Cortex of kidney (tissue), 1 donor: ENCODE measurements at places on chromosomes 1 and 21.

DNA sequence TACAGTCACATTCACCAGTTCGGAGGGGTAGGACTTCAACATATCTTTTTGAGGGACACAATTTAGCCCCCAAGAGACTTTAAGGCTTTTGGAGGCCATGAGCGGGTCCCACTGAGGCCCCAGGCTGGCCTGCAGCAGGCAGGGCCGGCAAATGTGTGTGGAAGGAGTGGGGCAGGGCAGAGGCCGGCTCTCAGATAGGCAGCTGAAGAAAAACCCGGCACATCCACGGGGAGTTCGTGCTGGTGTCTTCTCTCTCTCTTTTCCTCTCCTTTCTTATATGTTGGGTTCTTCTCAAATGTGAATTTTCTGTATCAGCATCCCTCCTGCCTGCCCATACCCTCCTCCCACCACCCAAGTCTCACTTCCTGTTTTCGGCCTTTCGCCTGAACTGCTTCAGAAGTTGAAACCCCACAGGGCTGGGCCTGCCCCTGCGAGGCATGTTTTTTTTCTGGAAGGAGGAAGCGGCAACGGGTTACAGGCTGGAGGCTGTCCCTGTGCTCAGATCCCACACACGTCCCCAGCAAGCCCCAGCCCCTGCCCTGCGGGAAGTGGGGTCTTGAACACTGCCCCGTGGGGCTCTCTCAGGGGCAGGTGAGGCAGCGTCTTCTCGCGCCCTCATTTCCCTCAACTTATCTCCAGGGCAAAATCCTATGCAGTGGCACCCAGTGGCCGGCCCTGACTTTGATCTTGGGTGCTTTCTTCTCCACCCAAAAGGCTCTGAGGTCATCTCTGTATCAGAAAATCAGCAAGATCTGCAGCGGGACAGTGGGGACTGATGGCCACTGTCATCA, 9.7 kb upstream of the UMODL1 start:
- no peak for DNase-seq

DNA sequence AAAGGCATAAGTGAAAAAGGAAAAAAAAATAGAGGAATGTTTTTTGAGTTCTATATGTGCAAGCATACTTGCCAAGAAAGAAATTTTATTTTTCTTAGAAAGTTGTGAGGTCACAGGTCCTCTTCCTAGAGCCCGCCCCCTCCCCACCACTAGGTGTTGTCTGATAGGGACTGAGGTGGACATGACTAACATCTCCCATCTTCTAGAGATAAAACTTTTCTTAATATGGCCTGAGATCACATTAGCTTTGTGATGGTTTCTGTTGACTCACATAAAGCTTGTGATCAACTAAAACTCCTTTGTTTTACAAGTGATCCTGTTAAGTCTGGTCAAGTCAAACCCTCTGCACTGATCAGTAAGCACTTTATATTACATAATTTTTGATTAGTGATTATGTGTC, 33.4 kb upstream of the CITED4 start:
- no peak for DNase-seq

GRCh38 chr1:72229893-72230292, 52.4 kb downstream of the NEGR1 start:
- no peak for DNase-seq

GRCh38 chr1:3945916-3946840, 46.1 kb upstream of the C1orf174 start:
- DNase-seq, result no peak

DNA sequence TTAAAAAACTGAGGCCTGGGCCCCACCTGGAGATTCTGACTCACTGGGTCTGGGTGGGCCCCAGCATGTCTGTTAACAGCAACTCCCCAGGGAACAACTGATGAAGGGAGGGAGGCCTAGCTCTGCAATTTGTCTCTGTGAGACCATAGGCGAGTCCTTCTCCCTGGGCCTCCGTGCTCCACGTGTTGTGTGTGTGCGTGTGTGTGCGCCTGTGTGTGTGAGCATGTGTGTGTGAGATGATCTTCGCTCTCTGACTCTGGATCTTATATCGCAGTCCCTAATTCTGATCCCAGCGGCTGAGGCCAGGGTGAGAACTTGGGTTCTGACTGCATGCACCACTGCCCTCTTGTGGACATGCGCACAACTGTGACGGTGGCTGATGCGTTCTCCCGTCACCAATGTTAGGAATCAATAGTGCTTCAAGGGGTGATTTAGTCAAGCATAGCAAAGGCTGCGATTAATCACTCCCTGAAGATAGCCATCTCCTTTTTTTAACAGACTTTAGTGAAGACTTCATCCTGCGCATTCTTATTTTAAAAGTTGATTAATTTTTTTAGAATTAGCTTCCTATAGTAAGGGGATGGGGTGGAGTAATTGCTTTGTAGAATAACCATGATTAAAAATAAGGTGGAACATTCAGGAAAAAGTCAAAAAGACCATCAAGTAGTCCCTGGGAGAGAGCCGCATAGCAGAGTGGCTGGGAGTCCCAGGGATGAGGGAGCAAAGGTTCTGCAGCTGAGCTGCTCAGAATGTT, 62.4 kb upstream of the USP24 start:
- DNase-seq, result no peak

GRCh38 chr1:180227861-180228647, 2.0 kb upstream of the LHX4 start:
- no peak for DNase-seq

- no peak for DNase-seq
These were observed 46.7 kb upstream of the COL18A1 start for GRCh38 chr21:45358261-45358670.

- no peak for DNase-seq
These were observed 166.9 kb downstream of the HLX start for GRCh38 chr1:221045842-221046831.

GRCh38 chr1:206814716-206815341, 42.5 kb upstream of the IL10 start:
- no peak for DNase-seq

DNA sequence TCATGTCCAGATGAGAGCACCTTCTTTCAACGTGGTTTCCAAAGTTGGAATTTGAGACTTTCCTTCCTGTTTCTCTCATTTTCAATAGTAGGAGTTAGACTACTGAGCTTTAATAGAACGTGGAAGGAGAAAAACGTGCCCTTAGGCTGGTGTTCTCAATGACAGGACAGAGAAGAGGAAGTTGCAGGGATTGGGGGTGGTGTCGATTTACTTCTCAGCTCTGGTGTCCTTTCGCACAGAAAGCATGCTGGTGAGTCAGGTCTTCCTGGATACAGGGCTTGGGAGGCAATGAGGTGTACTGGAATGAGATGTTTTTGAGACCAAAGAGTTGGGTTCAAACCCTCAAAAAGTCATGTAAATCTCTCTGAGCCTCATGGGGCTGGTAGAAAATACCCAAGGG, 67.1 kb downstream of the HIVEP3 start:
- DNase-seq, result no peak

- no peak for DNase-seq
These were observed 1.3 kb downstream of the COL24A1 start for GRCh38 chr1:86155051-86155806.

DNA sequence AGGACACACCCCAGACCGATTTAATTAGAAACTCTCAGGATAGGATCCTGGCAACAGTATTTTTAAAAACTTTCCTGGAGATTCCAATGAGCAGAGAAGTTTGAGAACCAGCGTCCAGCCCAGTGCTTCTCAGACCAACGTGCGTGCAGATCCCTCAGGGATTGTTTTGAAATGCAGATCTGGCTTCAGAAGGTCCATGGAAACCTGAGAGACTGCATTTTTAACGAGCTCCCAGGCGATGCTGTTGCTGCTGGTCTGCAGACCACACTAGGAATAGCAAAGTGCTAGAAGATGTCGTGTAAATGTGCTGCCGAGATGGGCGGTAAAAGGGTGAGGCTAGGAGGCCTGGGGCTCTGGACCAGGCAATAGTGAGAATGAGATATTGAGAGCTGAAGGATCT, 18.4 kb upstream of the CASQ1 start:
- DNase-seq, result no peak

DNA sequence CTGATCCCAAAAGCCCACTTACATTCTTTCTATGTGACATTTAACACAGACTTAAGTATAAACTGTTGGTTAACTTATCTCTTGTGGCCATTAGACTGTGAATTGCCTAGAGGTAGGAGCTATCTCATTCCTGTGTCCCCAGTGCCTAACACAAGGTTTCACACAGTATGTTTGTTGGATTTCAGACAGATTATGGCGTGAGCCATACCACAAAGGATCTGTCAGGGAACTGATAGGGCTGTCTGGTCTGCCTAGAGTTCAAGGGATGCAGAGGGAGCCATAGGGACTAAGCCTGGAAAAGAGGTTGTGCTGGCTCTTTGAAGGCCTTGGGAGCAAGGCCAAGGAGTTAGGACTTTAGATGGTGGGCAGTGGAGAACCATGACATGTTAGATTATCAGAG, 40.0 kb downstream of the MEF2D start:
- DNase-seq, result no peak

GRCh38 chr1:54329312-54330003, 76.7 kb downstream of the SSBP3 start:
- no peak for DNase-seq

DNA sequence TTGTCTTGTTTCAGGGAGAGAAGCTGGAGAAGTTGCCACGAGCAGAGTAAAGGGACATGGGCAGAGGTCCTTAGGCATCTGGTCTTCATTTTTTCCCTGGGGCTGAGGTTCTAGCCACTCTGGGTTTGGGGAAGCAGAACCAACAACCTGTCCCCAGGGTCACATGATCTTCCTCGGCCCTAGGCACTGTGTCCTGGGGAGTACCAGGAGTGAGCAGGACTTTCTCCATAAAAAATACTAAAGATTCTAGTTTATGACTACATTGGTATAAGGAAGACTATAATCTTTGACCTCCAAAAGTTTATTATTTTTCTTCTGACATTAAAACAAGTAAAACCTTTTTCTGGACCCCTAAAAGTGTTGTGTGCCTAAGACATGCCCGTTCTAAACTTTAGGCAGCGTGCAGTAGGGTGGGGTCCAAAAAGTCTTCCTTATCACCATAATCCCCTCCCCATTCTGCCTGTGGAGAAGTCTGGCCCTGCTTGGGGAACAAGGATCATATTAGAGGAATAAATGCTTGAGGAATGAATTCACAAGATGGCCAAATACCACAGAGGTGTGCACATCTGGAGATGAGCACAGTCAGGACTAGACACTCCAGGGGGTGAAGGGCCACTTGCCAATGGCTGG, 19.3 kb upstream of the IGSF3 start:
- DNase-seq, result no peak

DNA sequence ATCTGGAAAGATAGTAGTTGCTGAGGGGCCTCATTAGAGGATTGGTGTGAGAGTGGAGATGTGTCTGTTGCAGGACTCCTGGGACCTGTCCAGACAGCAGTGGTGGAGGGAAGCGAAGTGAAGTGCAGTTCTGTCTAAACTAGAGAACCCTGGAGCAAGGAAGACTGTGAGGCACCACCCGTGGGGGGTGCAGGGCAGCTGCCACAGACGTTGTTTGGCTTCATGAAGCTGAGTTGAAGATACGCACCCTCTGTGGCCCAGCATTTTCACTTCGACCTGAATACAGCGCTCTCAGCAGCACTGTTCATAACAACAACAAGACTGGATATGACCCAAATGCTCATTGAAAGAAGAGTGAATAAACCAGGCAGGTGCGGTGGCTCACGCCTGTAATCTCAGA, 29.3 kb downstream of the ABCG1 start:
- no peak for DNase-seq

- DNase-seq, result no peak
These were observed 3.1 kb upstream of the ARHGEF2 start for GRCh38 chr1:155981266-155982088.

GRCh38 chr1:119712342-119713038, 756 bp downstream of the PHGDH start:
- DNase-seq, result no peak

DNA sequence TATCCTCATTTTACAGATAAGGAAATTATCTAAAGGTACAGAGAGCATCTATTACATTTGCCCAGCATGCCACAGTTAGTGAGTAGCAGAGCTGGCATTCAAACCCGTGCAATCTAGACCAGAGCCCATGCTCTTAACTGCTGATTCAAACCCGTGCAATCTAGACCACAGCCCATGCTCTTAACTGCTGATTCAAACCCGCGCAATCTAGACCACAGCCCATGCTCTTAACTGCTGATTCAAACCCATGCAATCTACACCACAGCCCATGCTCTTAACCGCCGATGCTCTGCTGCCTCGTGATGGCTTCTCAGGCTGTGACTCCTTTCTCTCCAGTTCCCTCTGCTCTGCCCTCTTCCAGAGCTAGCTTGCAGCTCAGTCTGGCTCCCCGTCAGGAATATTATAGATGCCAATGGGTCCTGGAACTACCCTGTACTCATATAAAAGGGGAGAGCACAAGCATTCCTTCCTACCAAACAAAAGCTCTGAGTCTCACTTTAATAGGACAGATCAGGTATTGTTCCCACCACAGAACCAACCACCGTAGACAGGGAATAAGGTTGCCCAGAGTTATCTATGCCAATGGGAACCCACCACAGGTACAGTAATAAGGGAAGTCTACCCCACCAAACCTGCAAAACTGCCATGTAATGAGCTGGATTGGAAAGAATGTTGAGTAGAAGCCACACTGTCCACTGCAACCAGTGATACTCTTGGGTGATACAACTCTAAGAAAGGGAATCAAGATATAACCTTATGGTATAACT, 78.4 kb downstream of the SMYD3 start:
- DNase-seq, result no peak

DNA sequence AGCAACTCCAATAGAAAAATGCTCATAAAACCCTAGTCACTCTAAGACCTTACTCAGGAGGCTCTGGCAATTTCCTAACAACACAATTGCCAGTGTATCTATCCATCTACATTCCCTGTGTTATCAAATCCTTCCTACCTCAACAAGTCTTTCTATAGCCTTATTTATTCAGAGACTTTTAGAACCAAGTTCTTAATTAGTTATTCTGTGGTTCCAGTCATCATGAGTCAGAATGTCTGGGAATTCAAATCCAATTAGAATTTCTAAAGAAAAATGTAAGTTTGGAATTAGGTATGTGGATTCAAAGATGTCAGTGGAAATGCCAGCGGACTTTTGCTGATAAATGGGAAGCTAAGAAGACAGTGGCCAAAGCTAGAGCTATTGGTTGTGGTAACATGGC, 302.6 kb upstream of the C1orf87 start:
- no peak for DNase-seq

DNA sequence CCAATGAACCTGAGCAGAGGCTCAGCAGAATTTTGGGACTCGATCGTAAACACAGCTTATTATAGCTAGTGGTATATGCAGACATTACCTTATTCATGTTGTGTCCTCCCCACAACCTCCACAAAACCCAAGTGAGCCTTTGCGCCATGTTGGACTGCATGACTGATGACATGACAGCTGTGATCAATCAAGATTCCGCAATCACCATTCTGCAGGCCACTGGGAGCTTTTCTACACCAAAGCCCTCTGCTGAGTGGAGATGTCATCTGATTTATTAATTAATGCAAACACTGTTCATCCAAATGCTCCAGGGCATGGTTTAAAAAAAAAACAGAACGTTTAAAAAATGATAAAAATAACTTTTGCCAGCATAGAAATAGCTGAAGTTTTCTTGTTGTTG, 7.9 kb upstream of the SRP9 start:
- DNase-seq, result no peak
